Effector CD4-positive, alpha-beta T cell (primary cell): ENCODE measurements at places on chromosomes 7 and 10.

DNA sequence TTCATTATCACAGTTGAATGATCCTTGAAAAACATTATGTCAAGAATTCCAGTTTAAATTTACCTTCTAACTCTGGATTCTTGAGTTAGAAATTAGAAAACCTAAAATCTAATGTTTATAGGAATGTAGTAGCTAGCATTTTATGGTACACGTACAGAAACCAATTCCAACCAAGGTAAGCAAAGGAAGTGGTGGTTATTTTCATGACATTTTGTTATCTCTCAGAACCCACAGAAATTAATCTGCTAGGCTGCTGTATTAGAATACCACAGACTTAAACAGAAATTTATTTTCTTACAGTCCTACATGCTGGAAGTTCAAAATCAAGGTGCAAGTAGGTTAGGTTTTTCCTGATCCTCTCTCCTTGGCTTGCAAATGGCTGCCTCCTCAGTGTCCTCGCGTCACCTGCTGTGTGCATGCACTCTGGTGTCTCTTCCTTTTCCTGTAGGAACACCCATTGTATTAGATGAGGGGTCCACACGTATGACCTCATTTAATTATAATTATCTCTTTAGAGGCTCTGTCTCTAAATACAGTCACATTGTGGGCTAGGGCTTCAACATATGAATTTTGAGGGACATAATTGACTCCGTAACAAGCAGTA lies 8.5 kb upstream of the CSTF2T start:
- DNase-seq, result no peak

DNA sequence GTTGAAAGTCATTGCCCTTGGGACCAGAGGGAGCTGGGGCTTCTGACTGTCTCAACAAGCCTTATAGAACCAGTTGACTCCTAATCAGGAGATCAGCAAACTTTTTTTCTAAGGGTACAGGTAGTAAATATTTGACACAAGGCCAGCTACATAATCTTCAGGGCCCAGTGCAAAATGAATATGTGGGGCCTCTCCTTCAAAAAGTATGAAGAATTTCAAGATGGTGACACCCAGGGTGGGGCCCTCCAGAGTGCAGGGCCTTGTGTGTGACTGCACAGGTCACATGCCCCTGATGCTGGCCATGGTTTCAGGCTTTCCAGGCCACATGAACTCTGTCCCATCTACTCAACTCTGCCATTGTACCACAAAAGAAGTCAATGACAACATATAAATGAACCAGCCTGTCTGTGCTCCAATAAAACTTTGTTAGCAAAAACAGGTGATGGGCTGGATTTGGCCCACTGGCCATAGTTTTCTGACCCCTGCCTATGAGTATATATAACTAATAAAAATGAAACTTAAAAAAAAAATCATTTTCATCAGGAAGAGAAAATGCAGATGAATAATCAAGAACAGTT lies 6.1 kb downstream of the MMRN2 start:
- DNase-seq, result no peak

GRCh38 chr7:68147614-68148238 lies 1151.1 kb downstream of the TYW1 start:
- no peak for DNase-seq

- no peak for DNase-seq
Observed at GRCh38 chr7:32119790-32120196, 49.6 kb upstream of the PDE1C start.

- DNase-seq, result no peak
Observed at GRCh38 chr10:3229815-3230214, 57.2 kb upstream of the PITRM1 start.

DNA sequence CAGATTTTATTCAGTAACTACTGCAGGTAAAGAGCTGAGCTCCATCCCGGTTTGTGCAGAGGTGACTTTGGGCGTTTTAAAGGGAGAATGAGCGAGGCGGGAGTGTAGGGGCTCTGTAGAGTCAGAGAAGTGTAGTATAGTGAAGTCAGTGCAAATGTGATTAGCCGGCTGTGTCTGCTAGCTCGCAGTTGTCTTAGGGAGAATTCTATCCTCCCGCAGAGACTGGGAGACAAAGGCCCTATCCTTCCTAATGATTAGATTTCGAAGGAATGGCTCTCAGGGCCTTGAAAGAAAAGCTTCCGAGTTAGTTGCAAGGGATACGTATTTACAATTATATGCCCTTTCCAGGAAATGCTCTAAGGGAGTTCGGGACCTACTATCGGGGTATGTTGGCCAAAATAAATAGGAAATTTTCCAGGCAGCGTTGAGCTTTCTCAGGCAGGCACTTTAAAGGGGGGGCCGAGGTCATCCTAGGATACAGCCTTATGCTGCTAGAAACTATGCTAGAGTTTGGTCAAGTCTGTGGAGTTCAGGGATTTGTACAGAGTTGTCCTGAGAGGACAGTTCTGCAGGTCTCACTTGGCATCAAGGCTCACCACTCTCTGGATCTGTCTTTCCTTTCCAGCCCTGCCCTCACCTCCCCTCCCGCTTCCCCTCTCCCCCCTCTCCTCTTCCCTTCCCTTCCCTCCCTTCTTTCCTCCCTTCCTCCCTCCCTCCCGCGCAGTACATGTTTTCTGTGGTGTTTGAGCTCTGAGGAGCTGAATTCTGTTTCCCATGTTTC lies 825 bp downstream of the MRPL32 start:
- no peak for DNase-seq

GRCh38 chr10:112782200-112782907 lies 167.7 kb upstream of the TCF7L2 start:
- DNase-seq, result no peak

- no peak for DNase-seq
Observed at GRCh38 chr7:1974290-1975101, 258.2 kb downstream of the MAD1L1 start.

DNA sequence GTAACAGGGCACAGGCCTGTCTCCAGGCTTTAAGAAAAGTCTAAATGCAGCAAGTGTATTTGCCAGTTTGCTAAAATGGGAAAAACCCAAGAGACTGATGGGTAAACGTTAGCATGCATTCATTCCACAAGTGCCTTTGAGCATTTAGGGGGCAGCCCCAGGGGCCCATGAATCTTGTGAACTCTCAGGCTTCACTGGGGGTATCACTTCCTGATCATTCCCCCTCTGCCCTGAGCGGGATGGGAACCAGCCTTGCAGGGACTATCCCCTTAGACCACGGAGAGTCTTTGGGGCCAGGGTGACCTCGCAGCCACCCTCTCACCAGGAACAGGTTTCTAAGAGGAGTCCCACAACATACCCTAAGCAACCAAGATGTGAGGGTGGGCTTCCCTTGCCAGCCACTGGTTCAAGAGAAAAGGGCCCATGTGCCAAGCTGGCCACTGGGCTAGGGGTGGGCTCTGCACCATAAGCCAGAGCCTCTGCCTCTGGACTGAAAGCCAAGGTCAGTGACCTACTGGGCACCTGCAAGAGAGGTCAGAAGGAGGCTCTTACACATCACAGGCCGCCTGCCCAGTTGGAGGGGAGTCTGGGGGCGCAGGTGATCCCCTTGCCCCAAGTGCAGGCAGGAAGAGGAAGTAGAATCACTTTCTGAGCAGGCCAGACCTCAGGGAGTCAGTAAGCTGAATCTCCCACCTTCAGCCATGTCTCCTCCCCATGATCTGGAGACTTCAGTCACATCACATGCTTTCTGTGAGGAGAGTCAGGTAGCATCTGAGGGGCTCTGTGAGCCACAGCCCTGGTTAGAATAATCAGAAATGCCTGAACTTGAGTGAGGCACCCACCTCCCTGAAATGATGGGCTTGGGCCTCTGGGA lies 75.0 kb downstream of the C10orf105 start:
- DNase-seq, result no peak

DNA sequence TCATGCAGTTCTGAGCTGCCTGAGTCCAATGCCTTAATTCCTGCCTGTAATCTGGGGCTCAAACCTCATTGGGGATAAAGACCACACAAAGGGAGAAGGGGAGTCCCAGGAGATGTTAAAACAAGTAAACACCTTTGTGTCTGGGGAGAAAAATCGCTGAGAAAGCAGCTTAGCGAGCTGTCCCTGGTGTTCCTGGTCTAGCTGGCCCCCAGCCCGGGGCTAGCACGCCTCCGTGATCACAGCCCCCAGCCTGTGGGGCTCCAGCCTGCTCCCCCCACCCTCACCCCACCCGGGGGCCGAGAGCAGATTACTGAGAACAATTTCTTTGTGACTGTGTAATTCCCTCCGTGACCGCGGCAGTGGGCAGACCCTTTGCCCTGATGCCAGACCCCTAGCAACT lies 24.8 kb downstream of the DPCD start:
- DNase-seq, result no peak

DNA sequence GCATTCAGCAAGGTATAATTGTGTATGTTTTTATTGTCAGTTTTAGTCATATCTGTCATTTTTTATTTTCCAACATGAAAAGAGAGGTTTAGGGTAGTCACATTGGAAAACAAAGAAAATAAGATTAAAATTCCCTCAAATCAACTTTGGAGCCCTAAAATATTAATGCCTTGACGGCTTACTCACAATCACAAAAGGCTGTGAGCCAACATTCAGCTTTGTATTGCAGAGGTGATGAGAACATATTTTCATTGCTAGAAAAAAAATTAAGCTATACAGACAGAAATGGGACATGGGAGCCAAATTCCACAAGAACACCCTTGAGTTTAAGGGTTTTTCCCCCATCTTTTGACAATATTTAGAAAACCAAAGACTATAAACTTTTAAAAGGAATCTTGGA lies 30.2 kb downstream of the CALD1 start:
- DNase-seq, result no peak
